Frontal cortex (tissue), 4 donors: ENCODE measurements at places on chromosomes 7 and 10.

DNA sequence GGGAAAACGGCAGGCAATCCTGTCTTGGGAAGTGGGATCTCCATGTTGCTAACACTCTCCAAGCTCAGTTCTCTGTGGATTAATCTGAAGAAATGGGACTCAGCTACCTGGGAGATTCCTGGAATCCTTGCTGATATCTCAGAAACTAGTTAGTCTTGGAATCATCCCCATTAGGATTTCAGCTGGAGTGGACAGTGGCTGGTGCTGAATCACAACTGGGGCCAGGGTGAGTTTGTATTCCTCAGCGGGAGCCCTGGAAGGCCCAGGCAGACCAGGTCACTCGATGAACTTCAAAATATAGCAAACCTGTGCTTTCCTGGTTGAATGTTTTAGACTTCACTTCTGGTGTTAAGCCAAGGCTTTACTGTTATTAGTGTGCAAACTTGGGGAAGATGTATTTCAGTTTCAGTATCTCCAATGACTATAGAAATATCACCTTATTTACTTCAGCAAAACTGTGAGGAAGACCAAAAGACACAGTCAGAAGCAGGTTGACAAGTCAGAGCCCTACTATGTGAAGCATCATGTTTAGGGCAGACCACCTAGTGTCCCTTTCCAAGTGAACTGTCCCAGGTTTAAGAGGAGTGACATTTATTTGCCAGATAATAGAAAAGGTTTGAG is 126.1 kb downstream of the AOAH start:
- no peak for DNase-seq

DNA sequence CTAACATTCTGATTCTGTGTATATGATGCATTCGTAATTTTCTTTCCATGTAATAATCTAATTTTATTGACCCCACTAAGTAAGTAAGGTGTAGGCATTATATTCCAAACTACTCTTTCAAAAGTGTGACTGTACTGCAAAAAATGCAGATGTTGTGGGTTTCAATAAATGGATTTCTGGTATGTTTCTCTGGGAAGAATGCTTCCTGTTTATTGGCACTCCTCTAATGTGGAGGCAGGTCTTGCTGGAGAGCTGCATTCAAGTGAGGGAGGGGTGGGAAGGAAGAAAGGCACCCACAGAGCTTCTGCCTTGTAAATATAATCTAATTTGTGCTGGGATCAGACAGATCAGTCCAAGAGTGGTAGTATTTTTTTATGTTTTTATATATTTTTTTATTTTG is 23.9 kb downstream of the ST7 start:
- DNase-seq: no peak

- DNase-seq: no peak
These were observed 35.7 kb downstream of the GSDME start for GRCh38 chr7:24721481-24722001.

DNA sequence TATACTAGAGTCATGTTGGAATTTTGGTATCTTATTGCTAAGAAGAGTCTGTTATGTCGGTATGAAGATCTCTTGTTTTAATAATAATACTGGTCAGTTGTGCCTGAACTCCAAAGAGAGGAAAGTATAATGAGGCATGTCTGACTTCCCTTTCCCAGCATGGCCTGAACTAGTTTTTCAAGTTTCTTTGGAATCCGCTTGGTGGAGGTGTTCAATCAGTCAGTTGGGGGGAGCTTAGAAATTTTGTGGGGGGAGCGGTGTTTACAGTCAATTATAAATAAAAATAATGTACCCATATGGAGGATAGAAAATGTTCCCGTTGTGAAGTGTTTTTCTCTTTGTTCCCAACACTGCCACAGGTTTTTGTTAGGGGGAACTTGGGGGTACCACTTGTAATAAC is 1.5 kb upstream of the TRDMT1 start:
- no peak for DNase-seq
